Aorta (tissue), 5 donors: ENCODE measurements at places on chromosomes 2 and 18. TPM values are rescaled to one million over a fixed set of nuclear protein-coding genes. Genes with fewer than 3 reads are reported as not detected.

DNA sequence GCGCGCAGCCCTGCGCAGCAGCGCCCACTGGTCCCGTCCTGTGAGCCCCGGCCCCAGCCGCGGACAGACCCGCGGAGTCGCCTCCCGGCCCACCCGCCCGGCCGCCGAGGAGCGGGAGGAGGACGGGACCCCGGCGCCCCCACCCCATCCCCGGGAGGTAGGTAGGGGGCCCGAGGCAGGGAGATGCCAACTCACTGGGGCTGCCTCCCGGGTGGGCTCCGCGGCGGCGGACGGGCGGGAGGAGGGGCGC is 160 bp downstream of the SPTBN1 start:
- no peaks in the 10 kb centered on the region for H3K27me3 ChIP-seq
- peak overlapping the region; percentile 47 for H3K27ac ChIP-seq
- DNase-seq = no peak
- H3K4me3 ChIP-seq = peak overlapping the region; percentile 60

DYSF gene
- total RNA-seq = 28.8 TPM

BABAM2 gene
- total RNA-seq = 53.8 TPM

GRCh38 chr2:54047091-54047490 is 68.3 kb upstream of the ACYP2 start:
- no peak for DNase-seq
- no peaks in the 10 kb centered on the region for H3K36me3 ChIP-seq
- no peak overlapping the region for H3K27ac ChIP-seq
- no peak overlapping the region for H3K4me3 ChIP-seq
- no peaks in the 10 kb centered on the region for H3K27me3 ChIP-seq

DNA sequence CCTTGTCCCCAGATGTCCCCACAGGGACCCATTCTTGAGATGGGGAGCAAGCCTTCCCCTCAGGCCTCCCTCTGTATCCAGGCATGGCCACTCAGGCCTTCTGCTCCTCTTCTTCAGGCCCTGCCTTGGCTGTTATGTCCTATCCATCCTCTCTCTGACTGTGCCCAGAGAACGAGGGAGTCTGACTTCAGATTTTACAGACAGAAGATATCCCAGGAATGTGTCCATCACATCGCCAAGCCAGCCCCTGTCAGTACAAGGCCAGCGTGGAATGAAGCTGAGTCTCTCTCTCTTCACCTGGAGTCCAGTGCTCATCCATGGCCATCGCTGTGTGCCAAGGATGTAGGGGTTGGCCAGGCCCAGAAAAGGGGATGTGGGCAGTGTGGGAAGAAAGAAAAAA is 57.6 kb downstream of the SDC1 start:
- no peaks in the 10 kb centered on the region for H3K36me3 ChIP-seq
- no peak overlapping the region for H3K4me3 ChIP-seq
- no peaks in the 10 kb centered on the region for H3K4me1 ChIP-seq
- H3K27me3 ChIP-seq = no peaks in the 10 kb centered on the region
- no peak for DNase-seq

- H3K27me3 ChIP-seq = no peaks in the 10 kb centered on the region
- no peak overlapping the region for H3K27ac ChIP-seq
- no peaks in the 10 kb centered on the region for H3K36me3 ChIP-seq
- DNase-seq = no peak
Observed at GRCh38 chr2:132901661-132902060, 231.7 kb upstream of the LYPD1 start.

ACKR3 gene
- total RNA-seq = 116 TPM

- no peaks in the 10 kb centered on the region for H3K27me3 ChIP-seq
- no peak for DNase-seq
- H3K4me1 ChIP-seq = no peaks in the 10 kb centered on the region
- no peaks in the 10 kb centered on the region for H3K36me3 ChIP-seq
- no peak overlapping the region for H3K4me3 ChIP-seq
- H3K27ac ChIP-seq = no peak overlapping the region
Observed at GRCh38 chr2:168336786-168337388, 89.5 kb upstream of the STK39 start.

DNA sequence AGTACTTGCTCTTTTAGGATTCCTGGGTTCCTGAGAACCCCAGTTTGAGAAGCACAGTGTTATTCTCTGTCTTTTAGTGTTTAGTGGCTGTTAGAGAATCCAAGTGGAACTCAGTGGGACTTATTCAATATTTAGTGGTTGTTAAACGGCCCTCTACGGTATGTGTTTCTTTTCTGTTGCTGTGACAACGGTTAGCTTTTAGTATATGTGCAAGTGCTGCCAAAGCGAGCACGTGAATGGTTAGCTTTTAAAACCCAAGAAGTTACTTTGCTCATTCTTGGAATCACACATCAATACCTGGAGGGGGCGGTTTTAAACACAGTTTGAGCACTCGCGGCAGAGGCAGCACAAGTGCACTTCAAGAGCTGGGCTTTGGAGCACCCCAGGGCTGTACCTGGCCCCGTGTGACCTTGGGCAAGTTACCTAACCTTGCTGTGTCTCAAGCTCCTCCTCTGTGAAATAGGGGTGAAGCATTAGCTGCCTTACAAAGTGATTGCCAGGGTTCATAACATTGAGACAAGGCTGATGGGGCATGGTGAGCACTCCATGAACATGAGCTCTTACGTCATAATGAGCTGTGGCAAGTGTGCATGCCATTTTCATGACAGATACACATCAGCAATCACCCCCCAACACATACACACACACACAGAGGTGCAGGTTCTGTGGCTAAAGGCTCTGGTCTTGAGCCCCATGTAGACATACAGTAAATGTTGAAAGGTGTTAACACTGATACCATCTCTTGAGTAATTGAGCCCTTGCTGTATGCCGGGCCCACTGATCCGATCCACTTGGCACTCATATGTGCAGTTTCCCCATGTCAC is 234.1 kb downstream of the ALPK2 start:
- H3K27me3 ChIP-seq = no peaks in the 10 kb centered on the region
- DNase-seq = no peak
- no peak overlapping the region for H3K4me3 ChIP-seq
- H3K4me1 ChIP-seq = no peaks in the 10 kb centered on the region
- H3K27ac ChIP-seq = no peak overlapping the region
- H3K36me3 ChIP-seq = no peaks in the 10 kb centered on the region

GRCh38 chr18:68262690-68263294 is 452.1 kb downstream of the TMX3 start:
- no peaks in the 10 kb centered on the region for H3K4me1 ChIP-seq
- DNase-seq = no peak

- no peaks in the 10 kb centered on the region for H3K27me3 ChIP-seq
- peaks cover 4% of the 10 kb centered on the region for H3K4me1 ChIP-seq
- no peaks in the 10 kb centered on the region for H3K36me3 ChIP-seq
- H3K4me3 ChIP-seq = no peak overlapping the region
Observed at GRCh38 chr18:36630917-36631316, 197.9 kb downstream of the TPGS2 start.

AQP12B gene
- total RNA-seq = not detected

NOSTRIN gene
- total RNA-seq = 45.3 TPM

SH3BP4 gene
- total RNA-seq = 32.2 TPM

DNA sequence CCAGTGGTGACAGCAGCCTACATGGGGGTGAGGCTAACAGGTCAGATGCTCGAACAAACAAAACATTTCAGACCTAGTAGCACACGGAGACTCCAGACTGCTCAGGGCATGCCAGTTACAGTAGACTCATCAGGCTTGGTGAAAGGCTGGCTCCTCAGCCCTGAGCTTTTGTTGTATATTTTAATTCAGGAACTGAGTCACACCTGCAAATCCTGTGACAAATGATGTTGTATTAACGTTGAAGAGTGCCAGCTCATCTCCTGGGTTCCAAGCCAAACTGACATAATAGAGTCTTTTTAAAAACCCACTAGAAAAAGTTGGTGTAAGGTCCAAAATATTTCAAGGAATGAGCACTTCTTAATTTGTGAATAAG is 65.3 kb downstream of the C1D start:
- no peaks in the 10 kb centered on the region for H3K27me3 ChIP-seq
- H3K4me3 ChIP-seq = no peak overlapping the region
- H3K27ac ChIP-seq = no peak overlapping the region
- no peaks in the 10 kb centered on the region for H3K36me3 ChIP-seq
- no peak for DNase-seq

DNA sequence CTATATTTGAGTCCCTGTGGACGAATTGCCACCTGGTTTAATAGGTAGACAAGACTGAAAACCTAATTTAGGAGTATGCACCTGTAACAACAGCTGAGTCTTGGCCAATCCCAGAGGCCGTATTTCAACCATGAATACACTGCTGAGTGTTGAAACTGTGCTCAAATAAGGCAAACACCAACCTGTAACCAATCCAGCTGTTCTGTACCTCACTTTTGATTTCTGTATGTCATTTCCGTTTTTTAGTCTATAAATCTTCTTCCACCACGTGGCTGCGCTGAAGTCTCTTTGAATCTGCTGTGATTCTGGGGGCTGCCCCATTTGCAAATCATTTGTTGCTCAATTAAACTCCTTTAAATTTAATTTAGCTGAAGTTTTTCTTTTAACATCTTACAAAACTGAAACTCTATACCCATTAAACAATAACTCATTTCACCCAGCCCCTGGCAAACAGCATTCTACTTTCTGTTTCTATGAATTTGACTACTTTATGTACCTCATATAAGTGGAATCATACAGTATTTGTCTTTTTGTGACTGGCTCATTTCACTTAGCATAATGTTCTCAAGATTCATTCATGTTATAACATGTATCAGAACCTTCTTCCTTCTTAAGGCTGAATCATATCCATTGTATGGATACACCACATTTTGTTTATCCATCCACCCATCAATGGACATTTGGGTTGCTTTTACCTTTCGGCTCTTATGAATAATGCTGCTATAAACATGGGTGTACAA is 7.5 kb upstream of the YPEL5 start:
- no peak for DNase-seq
- no peaks in the 10 kb centered on the region for H3K4me1 ChIP-seq
- H3K36me3 ChIP-seq = no peaks in the 10 kb centered on the region
- H3K4me3 ChIP-seq = no peak overlapping the region
- no peak overlapping the region for H3K27ac ChIP-seq

- H3K27ac ChIP-seq = no peak overlapping the region
- no peak for DNase-seq
- H3K4me3 ChIP-seq = no peak overlapping the region
- no peaks in the 10 kb centered on the region for H3K4me1 ChIP-seq
Observed at GRCh38 chr2:195836002-195836401, 179.0 kb downstream of the SLC39A10 start.

DPP4 gene
- 3.5 TPM for total RNA-seq

AQP4 gene
- not detected for total RNA-seq

XDH gene
- not detected for total RNA-seq

DNA sequence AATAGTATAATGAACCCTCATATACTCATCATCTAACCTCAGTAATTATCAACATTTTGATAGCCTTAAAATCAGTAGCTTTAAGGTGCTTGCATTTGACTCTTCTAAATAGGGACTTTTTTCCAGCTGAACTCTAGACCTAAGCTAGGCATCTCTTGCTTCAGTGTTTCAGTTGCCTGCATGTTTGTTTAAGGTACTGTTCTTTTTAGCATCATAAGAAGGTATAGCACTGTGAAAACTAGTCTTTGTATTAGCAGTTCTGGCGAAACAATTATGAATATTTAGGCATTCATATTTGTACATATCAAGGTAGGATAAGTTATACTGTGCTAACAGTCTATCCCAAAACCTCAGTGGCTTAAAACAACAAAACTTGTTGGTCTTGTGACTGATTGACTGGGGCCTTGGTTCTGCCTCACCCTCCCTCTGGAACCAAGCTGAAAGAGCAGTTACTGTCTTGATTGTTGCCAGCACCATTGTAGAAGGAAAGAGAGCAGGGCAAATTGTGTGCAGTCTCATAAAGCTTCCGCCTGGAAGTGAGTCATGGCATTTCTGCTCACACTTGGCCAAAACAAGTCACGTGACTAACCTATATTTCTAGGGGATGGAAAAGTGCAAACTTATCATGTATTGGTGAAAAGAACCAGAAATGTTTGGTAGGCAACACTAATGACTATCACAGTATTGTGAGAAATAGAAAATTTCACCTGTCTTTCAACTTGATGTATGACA is 24.3 kb downstream of the GALNT1 start:
- H3K4me3 ChIP-seq = no peak overlapping the region
- no peak overlapping the region for H3K27ac ChIP-seq
- H3K36me3 ChIP-seq = no peaks in the 10 kb centered on the region
- H3K4me1 ChIP-seq = no peaks in the 10 kb centered on the region

DNA sequence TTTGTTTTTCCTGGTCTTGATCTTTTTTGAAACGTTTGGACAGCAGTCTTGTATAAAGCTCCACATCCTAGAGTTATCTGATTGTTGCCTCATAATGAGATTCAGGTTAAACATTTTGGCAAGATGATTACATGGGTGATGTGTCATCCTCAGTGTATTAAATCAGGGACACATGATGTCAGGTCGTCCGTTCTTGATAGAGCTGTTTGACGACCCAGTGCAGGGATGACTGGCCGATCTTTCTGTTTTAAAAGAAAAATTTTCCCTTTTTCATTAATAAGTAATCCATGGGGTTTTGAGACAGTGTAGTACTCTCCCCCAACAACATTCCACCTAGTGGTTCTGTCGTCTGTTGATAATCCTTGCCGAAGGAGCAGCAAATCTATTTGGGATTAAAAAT is 44.5 kb upstream of the SERPINB2 start:
- no peaks in the 10 kb centered on the region for H3K27me3 ChIP-seq
- no peak overlapping the region for H3K27ac ChIP-seq
- no peak for DNase-seq

LANCL1 gene
- total RNA-seq = 39.3 TPM

DNA sequence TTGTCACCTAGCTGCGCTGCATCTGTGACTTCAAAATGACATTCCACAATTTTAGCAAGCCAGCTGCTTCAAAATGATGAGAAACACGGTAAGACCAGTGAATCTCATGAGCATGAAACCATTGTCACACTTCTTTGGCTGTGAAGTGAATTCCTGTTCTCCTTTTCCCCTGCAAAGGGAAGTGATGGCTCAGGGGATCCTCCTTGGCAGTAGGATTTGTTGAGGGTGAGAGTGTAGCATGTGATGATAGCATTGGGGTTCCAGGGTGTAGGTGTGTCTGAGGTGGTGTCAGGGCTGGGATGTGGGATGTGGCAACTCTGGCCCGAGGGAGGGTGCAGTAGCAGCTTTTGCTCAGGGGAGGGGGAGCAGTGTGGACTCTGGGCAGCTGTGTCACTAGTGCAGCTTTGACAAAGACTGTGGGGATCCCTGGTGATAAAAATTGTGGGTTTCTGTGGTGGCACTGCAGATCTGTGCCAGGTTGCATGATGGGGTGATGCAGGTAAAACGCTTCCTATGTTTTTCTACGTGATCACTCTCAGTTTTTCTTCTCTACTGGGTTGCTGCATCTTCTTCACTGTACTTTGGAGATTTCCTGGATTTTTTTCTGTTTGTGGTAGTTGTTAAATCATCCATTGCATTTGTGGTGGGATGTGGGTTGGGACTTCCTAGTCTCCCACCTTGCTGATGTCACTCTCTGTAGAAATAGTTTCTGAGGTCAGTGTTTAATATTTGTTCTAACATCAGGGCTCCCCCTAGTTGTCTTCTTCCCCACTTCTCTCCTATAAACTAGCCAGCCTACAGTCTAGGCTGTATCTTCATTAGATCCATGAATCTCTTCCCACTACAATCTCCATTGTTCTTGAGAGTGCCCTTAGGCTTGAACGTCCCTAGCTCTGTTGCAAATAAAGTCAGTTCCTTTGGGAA is 107.0 kb downstream of the ACTR3 start:
- no peak overlapping the region for H3K27ac ChIP-seq
- H3K36me3 ChIP-seq = no peaks in the 10 kb centered on the region
- no peak for DNase-seq
- no peaks in the 10 kb centered on the region for H3K4me1 ChIP-seq
- H3K27me3 ChIP-seq = no peaks in the 10 kb centered on the region

C18orf32 gene
- 37.9 TPM for total RNA-seq
